ENCODE measurements at places on chromosomes 6 and 20.

DNA sequence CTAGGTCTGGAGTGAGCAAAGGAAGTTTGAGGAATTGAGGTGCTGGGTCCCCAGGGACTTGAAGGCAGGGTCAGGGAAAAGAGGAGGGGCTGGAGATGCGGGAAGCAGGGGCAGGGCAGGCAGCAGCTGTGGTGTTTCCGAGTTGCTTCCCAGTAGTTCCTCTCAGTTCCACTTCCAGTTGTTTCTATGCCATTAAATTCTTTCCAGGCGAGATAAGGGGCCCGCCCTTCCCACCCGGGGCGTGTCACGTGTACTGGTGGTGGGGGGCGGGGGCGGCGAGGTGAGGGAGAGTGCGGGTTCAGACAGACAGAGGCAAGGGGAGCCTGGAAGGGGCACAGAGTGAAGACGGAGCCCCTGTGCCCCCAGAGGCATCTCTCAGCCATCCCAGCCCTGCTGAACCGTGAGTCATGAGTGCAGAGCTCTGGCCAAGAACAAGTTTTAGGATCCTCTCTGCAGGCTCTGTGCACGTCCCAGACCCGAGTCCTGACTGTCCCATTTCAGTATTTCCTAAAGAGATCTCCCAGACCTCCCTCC is 977 bp downstream of the TNXB start:
- no peak for DNase-seq

DNA sequence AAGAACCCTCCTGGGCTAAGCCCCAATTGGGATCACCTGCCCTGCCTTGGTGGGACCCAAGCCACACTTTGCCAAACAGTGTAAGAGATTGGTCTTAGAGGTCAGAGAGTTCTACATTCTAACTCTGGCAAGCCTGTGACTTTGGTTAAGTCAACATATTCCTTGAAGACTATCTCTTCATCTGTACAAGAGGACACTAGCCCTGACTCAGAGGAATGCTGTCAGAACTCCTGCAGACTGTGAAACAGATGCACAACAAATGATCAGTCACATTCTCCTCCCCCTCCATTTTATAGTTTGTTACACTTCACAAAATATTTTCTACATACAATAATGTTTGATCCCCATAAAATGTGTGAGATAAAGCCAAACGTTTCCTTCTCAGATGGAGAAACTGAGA is 91.7 kb upstream of the EPB41L1 start:
- no peak for DNase-seq

DNA sequence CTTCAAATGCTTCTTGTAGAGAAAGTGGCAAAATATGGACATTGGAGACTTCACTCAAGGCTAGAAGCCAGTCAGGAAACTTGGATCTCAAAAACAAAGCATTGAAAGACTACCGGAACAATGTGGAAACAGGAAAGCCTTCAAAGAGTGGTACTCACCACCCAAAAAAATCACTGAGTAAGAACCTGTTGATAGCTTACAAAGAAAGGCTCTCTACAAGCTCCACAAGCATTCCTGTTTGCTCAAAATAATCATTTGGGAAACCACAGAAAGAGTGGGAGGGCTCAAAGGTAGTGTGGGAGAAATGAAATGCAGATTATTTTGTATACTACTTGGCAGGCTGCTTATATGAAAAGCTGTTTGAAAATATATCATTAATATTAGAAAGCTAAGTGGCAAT is 9.5 kb upstream of the DST start:
- no peak for DNase-seq

DNA sequence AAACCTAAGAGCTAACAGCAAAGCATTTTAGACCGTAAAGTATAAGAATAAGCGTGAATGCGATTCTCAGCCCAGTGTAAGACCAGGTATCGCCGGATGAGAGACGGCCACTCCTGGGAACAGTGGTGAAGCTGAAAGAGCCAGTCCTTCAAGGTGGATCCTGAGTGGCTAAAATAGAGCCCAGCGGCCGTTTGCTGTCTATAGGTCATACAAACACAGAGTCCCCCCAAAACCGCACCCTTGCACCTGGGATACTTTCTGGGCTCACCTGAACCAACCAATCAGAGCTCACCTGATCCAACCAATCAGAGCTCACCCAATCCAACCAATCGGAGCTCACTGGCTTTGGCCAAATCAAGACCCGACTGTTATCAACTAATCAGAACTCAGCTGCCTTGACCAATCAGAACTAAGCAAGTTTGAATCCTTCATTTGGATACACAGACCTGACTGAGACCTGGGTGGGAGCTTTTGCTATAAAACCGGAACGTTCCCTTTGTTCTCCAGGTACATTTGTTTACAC is 248.2 kb downstream of the DLL1 start:
- no peak for DNase-seq

- DNase-seq: no peak
These were observed 34.6 kb downstream of the FBXO5 start for GRCh38 chr6:152948150-152948768.

- no peak for DNase-seq
These were observed 74.0 kb upstream of the MYL9 start for GRCh38 chr20:36467076-36467999.

GRCh38 chr6:169542491-169542890 is 159.3 kb downstream of the WDR27 start:
- DNase-seq: no peak

DNA sequence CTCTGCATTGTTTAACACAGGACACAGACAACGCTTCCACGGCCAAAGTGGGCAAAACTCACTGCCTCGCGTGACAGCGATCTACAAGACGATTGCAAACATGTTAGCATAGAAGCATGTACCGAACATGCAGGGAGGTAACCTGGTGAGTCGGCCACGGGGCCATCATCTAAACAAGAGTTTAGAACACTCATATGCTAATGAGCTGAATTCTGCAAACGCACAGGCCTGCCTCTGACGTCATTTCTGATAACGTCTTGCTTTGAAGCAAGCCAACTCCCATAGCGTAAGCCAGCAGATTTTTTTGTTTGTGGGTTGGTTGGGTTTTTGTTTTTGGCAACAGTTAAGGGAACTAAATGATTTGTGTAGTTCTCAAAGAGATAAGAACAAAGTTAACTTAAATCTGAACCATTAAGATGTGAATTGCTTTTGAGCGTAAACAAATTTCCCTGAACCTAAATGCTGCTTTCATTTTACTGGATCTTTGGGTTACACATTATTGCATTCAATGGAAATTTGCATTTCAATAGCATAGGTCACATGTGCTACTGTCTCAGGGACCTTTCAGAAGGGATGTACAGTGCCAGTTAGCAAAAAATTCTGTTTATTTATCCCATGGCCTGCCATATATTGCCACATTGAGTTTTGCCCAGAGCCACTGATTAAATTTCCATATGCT is 184.5 kb upstream of the PDE10A start:
- DNase-seq: no peak

DNA sequence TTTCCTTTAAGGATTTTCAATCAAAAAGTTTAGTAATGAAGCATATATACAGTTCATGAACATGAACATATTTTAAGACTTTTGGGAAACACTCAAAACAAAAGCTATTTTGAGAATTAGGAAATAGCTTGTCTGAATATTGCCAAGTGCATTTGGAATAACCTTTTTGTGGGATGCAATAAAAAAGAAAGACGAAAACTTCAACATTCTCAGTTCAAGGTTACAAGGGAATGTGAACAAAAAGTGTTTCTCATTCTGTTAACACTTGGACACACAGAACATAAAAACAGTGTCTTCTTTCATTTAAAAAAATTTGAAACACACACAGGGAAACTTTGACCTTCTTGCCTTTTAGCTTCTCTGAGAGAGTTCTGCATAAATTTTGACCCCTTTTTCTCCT is 72.7 kb upstream of the TCF21 start:
- DNase-seq: no peak

DNA sequence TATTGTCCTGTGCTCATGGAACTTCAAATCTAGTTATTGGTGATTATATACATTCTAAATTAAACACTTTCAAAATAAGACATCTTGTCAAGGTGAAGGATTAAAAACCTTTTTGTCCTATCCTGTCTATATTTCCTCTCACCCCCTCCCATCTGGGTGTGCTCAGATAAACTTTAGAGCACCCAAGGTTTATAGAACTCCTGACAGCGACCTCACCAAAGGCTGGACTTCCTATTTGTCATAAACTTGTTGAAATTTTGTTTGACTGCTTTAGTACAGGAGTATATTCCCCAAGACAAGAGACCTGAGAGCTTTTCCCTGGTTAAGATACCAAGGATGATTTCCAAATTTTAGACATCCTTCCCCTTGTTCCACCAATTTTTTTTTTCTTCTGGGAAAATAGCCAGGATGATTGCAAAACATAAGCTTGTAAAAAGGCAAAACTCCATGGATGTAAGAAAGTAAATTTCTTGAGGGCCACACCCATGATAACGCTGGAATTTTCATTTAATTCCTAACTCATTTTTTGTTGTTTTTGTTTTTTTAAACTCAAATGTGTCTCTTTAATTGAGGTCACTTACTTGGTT is 33.0 kb downstream of the CARMIL1 start:
- DNase-seq: no peak

DNA sequence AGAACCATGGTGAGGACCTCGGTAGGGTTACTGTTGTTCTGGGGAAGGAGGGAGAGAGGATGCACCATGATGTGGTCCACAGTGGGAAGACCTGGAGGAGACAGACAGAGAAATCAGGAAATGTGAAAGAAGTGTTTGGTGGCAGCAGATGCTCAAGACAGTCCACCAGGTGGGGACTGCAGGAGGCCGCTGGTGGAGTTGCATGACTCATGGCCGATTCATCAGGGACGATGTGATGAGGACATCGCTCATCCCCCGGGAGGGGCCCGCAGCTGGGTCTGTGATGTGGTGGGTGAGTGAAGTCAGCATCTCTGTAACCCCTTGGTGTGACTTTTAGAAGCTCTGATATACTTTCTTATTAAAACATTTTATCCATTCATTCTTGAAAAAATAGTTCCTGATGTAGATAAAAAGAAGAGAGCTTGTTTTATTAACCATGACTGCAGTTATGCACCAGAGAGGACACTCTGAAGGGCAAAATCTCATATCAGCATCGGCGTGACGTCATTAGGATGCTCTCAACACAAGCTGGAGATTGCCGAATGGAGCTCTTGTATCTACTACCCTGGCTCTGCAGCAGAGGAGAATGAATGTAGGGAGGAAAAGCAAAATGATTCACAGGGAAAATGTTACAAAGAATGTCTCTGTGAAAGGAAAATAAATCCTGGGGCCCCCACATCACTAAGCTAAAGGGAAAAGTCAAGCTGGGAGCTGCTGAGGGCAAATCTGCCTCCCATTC is 71.2 kb downstream of the RAMACL start:
- DNase-seq: no peak

DNA sequence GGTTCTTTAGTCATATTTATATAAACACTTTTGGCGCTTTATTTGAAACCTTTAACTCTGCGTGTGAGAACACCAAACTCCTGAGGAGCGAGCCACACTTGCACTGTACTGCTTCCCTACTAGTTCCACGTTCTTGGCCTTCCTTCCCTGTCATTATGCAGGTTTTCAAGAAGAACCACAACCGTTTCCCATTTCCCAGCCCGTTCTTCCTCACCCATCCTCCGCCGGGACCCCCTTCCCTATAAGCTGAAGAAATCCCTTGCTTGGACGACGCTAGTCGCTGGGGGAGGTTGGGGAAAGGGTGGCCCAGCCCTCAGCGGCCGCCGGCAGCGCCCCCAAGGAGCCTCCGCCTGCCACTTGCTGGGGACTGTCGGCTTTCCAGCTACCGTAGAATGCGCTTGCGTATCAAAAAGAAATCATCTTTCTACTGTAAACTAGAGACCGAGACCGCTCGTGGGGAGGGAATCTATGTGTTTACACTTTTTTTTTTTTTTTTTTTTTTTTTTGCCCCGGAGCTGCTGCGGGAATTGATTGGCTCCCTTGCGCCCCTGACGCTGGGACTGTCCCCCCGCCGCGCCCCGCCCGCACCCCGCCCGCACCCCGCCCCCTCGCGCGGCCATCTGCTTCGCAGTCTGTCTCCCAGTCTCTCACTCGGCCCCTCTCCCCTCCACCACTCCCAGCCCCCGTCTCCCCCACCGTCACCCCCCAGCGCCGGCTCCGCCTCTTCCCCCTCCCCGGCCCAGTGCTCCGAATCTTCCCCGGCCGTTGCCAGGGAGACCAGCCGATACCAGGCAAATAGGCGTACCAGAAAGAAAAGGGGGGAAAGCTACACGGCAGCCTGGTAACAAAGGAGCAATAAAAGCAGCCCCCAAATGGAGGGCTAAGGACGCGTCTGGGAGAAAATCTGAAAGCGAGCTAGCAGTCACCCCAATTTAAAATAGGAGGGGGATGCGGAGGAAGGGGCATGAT is 2.3 kb upstream of the MARCKS start:
- peak; percentile 81 for DNase-seq

- DNase-seq: no peak
These were observed 77.7 kb downstream of the UBE3D start for GRCh38 chr6:82987951-82988350.

DNA sequence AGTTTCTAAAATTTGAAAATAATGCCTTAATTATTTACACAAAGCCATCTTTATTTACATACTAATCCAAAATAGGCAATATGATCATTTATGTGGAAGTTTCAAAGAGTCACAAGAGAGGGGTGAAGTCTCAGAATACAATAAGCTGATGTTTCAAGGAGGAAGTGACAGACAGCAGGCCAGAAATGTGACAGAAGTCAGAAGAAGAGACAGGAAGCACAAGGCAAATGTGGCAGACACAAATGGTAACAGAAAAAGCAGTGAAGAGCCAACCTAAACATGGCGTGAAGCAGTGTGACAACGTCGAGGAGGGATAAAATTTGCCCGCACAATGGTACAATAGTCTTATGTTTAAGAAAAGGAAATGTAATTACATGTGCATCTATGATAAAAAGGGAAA is 59.8 kb downstream of the SHPRH start:
- no peak for DNase-seq

DNA sequence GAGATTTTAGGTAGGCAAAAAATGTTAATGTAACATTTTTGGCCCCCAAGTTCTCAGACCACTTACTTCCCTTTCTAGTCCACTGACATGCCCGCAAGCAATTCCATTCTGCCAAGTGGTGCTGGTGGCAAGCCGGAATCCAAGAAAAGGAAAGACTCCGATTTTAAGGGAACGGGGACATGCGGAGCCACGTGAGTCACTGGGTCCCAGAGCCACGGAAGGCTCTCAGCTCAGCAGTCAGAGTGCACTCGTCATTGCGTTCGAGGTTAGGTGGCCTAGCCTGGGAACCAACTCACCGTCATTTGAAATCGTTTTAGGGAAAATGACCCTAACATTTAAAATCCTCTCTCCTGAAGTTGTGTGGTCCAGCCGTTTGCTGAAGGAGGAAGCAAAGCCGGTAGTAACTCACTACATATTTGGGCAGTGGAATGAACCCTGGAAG is 711 bp upstream of the SIRT5 start:
- peak; percentile 50 for DNase-seq

DNA sequence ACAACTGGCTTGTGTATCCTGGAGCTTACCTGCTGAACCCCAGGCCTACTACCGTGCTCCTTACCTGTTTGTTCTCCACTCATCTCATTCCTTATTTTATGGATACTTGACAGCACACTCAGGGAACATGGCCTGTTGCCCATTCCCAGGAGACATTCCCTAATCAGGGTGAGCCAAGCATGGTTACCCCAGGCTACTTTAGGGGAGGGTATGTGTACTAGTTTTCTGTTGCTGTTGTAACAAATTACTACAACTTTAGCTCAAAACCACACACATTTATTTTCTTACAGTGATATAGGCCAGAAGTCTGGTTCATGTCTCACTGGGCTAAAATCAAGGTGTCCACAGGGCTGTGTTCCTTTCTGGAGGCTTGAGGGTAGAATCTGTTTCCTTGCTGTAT is 15.0 kb upstream of the TRAM2 start:
- no peak for DNase-seq

- no peak for DNase-seq
These were observed 33.0 kb downstream of the FOXP4 start for GRCh38 chr6:41579088-41579610.

- DNase-seq: no peak
These were observed 374.8 kb downstream of the QKI start for GRCh38 chr6:163789199-163789810.

Data from C1 segment of cervical spinal cord (tissue), 14 donors.